NCI-H226 (cell line): ENCODE measurements at places on chromosomes 4 and X.

DNA sequence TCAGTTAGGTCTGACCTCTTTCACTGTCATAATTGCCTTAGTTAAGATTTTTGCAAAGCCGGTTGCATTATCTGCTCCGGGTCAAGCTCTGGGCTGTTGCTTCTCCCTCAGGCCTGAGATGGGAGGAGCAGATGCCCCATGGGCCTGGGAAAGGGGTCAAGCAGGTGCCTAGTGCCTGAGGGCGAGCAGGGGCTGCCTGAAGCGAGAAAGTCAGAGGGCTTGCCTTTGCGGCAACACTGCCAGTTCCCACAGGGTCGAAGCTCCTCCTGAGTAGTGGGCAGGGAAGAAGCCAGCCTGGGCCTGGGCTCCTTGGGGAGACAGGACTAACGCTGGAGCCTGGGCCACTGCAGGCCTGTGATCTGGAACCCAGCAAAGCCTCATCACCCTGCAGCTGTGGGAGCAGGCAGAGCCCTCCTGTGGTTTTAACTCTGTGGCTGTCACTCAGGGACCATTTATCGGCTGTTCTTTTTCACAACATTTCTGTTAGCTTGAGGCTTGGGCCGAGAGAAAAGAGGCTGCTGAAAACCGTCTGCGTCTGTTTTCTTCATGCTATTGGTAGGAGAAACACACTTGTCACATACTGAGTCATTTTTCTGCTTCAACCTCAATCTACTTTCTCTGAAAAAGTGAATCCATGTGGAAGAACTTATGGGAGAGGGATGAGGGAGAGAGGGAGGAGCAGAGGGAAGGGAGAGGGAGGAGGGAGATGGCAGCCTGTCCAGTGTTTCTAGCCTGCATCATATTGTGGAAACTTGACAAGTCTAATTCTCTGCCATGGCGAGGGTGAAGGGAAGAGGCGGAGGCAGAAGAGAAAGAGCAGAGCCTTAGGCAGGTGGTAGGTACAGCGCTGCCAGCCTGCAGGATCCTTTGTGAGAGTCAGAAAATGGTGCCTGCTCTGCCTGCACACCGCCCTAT, 68.4 kb downstream of the RHOH start:
- DNase-seq: no peak

DNA sequence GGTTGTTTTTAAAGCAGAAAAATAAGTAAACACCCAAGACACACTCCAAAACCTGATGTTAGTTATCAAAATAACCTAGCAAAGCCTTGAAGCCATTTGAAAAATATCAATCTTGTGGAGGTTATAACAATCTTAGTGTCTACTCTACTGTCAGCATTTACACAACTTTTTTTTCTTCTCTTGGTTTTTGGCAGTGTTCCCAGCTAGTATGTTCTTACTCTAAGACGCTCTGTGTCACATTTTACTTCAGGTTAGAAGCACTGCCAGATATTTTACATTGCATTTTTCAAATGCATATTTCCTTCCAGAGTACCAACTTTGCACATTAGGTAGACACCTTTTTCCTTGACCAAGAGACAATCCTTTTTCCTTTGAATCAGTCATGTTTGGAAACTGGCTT, 114.0 kb upstream of the INPP4B start:
- no peak for DNase-seq

DNA sequence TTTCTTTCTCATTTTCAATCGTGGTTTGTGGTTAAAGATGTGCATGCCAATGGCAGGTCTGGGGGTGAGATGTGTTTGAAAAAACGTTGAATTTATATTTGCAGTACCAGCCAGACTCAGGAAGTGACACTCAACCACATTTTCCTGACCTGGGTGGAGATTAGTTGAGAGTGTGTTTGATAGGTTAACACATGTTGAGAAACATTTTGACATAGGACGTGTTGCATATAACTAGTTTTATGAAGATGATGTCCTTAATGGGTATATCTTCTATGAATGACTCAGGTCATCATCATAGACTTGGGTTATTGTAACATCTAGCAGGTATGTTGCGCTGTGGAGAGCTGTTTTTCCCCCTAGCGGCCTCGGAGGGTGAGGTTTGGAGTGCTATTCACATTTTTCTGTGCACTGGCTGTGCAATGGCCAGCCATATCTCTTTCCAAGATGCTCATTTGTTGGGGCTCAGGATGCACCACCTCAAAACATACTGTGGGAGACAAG, 21.7 kb upstream of the CD38 start:
- peak; percentile 95 for DNase-seq

- no peak for DNase-seq
Observed at GRCh38 chr4:87745064-87745807, 54.1 kb upstream of the IBSP start.

DNA sequence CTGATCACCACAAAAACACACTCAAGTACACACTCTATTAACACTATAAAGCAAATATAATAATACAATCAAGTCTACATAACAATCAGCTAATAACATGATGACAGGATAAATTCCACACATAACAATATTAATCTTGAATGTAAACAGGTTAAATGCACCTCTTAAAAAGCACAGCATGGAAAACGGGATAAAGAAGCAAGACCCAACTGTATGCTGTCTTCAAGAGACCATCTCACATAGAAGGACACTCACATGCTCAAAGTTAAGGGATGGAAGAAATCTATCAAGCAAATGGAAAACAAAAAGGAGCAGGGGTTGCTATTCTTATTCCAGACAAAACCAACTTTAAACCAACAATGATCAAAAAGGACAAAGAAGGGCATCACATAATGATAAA, 28.1 kb downstream of the CBR4 start:
- DNase-seq: no peak

- no peak for DNase-seq
Observed at GRCh38 chrX:11215191-11215921, 77.9 kb upstream of the AMELX start.

GRCh38 chr4:104064646-104065577, 345.1 kb upstream of the TACR3 start:
- no peak for DNase-seq

DNA sequence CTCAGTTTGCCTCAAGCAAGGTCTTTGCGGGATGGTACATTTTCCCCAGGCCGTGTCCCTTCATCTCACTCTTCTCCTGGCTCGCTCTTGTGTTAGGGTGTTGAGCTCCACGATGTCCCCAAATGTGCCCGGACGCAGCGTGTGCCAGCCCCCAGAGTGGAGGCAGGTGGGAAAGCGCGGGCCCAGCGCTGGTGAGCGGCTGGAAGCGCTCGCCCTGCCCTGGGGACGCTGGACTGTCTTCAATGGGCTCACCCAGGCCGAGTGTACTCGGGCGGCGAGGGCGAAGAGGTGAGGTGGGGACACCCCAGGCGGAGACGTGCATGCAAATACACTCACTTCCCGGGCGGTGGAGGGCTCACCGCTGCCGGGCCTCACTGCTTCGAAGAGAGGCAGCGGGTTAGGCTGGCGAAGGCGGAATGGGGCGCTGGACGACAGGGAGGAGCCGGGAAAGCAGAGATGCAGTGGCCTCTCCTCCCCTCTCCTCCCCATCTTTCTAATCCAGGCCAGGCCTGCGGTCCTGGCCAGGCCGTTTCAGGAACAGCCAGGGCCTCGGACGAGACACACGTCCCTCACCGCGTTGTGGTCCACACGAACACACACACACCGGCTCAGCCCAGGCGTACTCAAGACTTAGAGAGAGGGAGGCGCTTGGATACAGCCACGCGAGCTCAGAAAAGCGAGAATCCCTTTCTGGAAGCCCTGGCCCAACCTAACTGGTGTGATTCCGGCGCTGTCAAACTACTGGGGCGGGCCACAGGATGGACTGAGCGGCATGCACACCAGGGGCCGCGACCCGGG, 2.2 kb downstream of the NKX6-1 start:
- no peak for DNase-seq

DNA sequence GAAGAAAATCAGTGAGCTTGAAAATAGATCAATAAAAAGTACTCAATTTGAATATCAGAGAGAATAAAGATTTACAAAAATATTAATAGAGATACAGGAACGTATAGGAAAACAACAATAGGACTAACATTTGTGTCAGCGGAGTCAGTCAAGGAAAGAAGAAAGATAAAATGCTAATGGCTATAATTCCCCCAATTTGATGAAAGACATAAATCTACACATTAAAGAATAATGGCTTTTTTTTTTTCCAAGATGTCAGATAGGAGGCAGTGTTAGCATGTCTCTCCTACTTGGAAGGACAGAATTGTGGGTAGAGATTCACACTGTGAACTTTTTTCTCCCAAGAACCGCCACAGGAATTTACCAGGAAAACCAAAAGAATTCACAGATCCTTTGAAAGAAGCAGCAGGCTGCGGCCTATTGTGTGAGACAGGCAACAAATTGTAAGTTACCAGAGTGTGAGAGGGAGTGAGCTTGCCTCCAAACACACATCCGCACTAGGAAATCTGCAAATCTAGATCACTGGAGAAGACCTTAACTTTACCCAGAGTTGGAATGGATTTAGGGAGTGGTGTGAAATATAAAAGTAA, 249.9 kb downstream of the PRDM5 start:
- DNase-seq: peak; percentile 22

DNA sequence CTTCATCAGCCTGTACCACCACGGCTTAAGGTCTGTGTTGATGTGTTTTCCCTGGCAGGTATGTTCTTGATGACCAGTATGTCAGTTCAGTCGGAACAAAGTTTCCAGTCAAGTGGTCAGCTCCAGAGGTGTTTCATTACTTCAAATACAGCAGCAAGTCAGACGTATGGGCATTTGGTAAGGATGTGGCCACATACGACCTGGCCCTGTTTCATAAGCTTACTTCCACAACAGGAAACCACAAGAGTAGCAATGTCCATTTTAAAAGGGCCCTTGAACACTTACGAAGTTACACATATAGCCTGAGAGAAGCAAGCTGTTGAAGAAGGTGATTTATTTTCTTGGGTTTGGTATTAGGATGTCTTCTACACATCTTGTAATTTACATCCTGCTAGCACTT, 46.1 kb downstream of the BMX start:
- DNase-seq: no peak

- no peak for DNase-seq
Observed at GRCh38 chr4:30833206-30833605, 113.0 kb downstream of the PCDH7 start.

DNA sequence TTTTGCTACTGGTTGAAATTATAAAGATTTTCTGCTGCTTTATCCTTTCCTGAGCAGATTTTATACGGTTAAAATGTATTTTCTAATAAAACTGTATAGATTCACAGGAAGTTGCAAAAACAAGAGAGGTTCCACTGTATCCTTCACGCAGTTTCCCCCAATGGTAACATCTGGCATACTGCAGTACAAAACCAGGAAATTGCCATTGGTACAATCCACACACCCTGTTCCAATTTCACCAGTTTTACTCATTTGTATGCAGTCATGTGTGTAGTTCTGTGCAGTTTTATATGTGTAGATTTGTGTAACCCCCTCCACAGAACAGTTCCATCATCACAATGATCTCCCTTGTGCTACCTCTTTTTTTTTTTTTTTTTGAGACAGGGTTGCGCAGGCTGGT, 20.0 kb downstream of the DDX3X start:
- DNase-seq: no peak

DNA sequence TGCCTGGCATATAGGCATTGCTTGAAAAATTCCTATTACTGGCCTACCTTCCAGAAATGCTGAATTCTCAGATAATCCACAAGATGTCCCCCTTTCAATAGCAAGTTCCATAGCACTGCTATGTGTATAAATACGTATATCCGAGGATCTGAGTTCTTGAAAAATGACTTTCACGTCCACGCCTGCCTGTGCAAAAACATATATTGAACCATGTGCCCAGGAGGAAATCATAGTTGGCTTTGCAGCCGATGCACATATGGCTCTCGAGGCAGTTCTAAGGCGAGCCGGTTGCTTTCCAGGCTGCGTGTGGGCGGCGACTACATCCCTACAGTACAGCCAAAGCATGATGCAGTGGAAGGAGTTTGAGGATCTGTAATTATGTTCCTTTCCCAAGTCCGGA, 55.4 kb upstream of the ESX1 start:
- no peak for DNase-seq

DNA sequence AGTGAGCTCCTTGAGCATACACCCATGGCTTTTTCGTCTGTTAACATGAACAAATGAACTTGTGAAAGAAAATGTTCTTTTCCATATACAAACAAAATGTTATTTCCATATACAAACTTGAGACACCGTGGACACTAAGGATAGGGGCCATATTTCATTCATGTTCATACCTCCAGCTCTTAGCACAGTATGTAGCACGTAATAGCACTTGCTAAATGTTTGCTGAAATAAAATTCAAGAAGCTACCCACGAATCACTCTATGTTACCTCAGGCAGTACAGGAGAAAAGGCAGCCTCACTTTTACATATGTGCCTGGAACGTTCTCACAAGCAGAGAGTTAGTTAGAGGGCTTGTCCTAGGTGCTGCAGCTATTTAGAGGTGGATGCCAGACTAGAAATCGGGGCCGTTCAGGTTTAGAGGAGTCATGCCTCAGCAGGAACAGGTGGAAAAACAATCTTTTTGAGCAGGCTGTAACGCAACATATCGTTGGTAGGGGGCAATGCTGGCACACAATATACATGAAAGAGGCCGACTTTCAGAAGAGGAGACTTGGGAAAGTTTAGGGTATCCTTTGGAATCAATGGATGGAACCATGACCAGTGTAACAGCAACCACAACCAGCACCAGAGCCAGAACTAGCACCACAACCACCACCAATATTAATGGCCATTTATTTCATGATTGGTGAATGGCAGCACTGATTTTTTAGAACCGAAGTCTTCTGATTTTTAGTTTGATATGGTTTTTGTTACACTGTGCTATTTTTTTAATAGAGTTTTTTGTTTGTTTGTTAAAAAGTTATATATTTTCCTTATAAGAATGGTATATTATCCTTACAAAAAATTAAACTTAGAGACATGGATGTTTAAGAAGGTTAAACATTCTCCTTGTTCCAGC, 14.8 kb upstream of the PAQR3 start:
- DNase-seq: no peak

GRCh38 chr4:124105212-124105611, 607.3 kb downstream of the ANKRD50 start:
- DNase-seq: no peak

DNA sequence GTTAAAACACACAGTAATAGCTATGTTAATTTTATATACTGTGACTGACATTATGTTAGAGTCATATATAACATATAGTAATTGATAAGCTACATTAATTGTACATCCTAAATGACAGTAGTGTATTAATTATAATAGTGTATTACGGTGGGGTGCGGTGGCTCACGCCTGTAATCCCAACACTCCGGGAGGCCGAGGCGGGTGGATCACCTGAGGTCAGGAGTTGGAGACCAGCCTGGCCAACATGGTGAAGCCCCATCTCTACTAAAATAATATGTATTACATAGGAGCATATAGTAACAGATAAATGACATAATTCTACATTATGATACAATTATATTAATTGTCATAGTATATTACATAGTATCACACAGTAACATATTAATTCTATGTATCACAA, 12.2 kb downstream of the ASMTL start:
- no peak for DNase-seq
